ENCODE measurements at places on chromosomes 13 and 19.

GRCh38 chr13:109773276-109773675, 13.1 kb downstream of the IRS2 start:
- DNase-seq = no peak

- DNase-seq = peak; percentile 86
Measured at GRCh38 chr19:16325641-16326400, 1.2 kb downstream of the KLF2 start.

DNA sequence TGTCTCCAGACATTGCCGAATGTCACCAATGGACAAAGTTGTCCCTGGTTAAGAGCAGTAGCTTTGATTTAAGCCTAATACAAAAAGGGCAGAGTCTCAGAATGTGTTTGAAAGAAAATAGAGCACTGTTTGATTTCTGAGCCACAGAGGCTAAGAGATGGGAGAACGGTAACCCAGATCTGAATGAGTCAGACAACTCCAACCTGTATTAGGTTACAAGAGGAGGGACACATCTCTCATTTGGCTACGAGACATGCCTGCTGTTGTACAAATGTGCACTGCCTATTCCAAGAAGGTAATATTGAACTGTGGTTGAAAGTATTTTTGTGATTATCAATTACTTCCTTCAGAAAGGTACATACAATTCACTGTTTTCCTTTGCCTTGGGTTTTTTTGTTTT, 4.9 kb upstream of the HSPH1 start:
- no peak for DNase-seq

DNA sequence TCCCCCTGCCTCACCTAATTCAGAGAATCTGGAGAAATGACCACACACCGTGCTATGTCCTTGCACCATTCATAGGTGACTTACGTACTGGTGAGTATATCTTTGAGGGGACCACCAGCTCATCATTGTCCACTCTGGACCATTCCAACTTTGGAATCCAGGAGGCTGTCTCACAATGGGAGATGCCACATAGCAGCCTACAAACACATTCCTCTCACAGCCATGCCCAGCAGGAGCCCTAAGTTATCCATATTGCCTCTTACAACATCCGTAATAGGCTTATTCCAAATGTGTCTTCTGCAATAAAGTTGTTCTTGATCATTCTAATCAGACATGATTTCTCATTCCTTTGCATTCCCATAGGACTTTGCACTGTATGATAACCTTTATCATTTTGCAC, 436.7 kb downstream of the EFNB2 start:
- no peak for DNase-seq

DNA sequence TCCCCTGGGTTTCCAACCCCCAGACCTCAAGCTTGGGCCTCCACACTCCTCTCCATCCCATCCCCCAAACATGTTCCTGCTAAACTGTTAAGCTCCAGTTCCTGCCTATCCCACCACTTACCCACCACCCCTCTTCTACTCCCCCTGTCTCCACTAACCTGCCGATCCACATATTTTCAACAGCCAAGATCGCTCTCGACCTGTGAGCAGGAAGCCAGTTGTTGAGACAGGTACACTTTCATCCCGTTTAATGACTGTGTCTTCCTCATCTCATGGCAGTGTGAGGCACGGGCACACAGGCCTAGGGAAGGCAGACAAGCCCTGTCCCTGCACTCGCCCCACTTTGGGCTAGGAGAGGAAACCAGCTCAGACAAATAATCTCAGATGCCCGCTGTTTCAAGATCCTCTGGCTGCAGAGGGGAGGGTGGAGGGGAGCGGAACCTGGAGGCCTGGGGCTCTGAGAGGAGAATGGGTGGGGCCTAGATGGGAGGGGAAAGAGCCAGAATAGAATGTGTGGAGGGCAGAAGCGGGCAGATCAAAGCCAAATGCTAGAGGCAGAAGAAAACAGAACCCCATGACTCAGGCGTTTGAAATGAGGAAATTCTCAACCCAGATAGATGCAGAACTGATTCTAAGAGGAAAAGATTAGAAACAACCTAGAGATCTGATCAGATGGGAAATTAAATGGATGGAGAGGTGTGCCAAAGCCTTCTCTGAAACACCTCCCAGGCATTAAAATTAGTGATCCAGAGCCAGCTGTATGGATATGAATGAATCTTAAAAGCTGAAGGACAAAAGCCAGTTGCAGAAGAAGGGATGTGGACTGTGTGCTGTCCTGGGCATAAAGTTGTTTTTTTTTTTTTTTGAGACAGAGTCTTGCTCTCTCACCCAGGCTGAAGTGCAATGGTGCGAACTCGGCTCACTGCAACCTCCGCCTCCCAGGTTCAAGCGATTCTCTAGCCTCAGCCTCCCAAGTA, 16.9 kb upstream of the CYP2S1 start:
- DNase-seq = peak; percentile 58

DNA sequence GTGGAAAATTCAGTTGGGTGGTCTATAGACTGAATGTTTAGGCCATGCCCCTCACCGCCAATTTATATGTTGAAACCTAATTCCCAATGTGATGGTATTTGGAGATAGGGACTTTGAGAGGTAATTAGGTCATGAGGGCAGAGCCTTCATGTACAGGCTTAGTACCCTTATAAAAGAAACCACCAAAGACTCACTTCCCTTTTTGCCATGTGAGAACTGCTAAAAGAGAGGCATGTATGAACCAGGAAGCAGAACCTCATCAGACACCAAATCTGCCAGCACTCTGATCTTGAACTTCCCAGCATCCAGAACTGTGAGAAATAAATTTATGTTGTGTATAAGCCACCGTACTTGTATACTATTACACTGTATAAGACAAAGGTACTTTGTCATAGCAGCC, 40.6 kb downstream of the UQCRFS1 start:
- DNase-seq = no peak

DNA sequence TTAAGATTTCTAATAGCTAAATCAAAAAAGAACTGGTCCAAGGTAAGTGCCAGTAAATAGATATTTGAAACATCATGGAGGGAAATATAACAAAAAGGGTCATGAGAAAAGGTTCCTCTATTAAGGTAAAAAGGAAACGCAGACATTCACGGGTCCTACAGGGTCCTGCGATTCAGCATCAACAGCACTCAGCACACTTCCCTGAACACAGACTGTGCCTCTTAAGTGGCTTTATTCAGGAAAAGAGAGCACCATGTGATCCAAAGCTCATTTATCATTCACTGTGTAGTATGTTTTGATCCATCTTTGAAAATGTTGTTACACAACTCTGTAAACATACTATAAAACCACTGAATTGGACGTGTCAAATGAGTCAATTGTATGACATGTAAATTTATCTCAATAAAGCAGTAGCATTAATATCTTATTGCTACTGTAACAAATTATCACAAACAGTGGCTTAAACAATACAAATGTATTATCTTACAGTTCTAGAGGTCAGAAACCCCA, 33.7 kb downstream of the CRYL1 start:
- DNase-seq = no peak

GRCh38 chr13:32150794-32151193, 119.2 kb downstream of the FRY start:
- no peak for DNase-seq

- DNase-seq = no peak
Measured at GRCh38 chr13:101655435-101655834, 203.0 kb downstream of the ITGBL1 start.

DNA sequence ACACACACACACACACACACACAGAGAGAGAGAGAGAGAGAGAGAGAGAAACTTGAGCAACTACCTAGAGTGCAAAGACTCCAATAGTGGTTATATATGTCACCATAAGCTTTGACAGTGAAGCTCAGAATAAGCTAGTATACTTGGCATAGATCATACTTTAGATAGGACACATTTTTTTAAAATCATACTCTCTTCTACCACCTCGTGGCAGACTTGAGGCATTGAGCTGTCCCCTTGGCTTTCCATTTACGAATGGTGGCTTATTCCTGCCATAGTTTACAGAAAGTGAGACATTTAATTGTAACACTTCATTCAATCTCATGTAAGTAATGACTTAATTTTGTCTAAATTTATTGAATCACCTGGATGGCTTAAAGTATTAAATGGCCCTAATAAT, 108.2 kb downstream of the EDNRB start:
- no peak for DNase-seq

DNA sequence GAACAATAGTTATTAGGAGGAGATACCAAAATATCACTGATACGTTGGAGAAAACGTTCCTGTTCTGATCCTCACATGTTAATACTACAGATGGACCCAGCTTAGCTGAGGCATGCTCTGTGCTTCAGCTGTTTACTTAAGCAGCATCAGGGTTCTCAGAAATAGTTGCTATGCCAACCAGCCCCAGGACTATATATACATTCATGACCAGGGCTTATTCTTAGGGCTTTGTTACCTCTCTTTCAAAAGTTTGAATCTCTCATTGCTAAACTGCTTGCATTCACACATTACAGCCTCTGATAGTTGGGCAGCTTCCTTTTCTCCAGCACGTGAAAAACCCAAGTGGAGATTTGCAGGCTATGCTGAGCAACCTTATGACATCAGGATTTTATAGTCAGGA, 800.4 kb downstream of the DIAPH3 start:
- DNase-seq = no peak

DNA sequence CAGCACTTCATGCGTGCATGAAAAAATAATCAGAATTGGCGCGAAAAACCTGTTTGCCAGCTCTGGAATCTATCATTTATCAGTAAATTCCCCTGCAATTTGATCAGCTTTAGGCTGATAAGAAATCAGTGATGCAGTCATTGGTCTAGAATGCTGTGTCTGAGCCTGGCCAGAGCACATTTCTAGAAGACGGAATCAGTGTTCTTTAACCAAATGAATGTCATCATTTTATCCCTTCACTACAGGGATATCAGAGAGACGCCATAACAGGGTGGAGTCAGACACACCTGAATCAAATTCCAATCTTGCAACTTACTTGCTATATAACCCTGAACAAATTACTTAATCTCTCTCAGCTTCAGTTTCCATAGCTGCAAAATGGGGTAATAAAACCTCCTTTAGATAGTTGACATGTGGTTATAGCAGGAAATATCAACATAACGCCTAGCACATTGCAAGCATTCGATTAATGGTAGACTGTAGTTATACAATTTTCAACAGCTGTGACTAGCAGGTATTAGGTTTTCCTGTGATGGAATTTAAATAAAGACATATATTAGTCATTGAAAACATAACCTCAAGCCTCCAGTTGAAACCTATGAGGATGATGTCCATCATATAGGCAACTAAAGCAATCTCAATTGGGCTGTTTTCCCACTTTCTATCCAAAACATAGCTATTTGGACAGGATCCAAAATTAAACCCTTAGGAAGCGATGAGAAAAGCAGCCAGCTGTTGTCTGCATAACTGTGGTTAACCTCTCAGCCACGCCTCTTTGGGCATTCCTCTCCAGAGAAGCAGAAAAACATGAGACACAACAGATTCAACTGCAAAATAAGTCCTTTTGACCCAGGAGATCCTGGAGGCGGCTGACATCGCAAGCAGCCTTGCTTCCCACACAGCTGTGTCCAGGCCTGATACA, 51.6 kb upstream of the UBL3 start:
- peak; percentile 94 for DNase-seq

- DNase-seq = no peak
Measured at GRCh38 chr13:30755678-30756077, 20.3 kb downstream of the ALOX5AP start.

DNA sequence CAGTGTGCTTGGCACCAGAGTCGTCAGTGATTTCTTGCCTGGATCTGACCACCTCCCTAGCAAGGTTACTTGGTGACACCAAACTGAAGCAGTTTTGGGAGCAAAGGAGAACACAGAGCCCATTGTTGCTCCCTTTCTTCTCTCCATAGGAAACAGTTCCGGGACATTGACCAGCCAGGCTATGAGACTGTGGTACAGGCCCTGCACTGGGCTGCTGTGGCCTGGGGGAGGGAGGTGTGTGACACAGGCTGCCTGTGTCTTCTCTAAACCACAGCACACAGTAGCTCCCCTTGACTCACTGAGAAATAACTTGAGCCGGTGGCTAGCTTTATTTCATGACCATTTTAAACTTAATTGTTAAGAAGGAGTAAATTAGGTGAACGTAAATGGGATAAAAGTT, 214.8 kb upstream of the UBL3 start:
- no peak for DNase-seq

DNA sequence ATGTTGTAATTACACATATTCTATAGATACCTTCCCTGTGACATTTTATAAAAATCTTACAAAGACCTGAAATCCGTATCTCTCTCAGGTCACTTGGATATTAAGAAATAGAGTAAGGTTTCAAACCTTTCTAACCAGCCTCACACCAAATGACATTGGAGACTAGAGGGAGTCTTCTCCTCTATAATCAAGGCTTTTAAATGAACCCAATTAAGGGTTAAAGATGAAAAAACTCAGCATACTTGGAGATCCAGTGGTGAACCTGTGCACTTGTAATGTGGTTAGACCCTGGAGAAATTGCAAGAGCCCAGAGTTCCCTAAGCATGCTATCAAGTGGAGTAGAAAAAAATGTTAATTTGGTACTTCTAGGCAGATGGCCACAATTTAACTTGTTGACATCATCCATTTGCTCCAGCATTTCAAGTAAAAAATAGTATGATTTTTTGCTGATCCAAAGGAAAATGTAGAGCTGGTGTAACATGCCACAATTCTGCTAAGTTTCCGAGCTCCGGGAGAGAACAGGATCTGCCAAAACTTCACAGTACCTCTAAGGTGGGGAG, 554.1 kb upstream of the MIR17HG start:
- DNase-seq = peak; percentile 5

- peak; percentile 15 for DNase-seq
Measured at GRCh38 chr19:57241176-57241575, 744 bp downstream of the ZNF805 start.

GRCh38 chr13:62489731-62490130, 1074.1 kb upstream of the PCDH20 start:
- no peak for DNase-seq

GRCh38 chr19:3231288-3231687, 6.8 kb downstream of the CELF5 start:
- no peak for DNase-seq

- DNase-seq = no peak
Measured at GRCh38 chr13:80860845-80861244, 519.9 kb upstream of the SPRY2 start.

DNA sequence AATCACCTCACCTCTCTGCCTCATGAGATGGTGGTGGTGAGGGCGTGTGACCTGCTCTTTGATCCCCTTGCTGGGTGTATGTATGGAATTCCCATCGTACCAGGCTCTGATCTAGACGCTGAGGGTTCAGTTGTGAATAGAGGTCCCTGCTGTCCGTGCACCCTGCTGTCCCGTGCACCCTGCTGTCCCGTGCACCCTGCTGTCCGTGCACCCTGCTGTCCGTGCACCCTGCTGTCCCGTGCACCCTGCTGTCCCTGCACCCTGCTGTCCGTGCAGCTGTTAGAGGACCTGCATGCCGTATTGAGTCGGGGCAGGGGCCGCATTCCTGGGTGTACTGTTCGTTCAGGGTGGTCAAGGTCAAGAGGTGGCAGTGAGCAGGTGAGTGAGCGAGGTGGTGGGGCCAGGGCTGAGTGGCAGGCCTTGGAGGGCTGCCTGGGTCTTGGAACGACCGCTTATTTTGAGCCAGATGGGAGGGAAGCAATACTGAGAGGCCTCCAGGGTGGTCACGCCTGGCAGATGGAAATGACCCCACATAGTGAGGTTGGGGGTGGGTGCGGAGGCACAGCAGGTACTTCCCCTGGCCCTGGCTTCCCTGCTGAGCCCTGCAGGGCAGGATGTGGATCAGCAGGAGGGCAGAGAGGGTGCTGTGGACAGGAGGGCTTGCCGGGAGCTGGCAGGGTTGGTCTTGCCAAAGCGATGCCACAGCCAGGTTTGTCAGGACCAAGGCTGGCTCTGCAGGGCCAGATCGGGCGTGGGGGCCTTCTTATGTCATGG, 4.6 kb upstream of the EPN1 start:
- DNase-seq = peak; percentile 32

Measured in tongue (tissue), 3 donors.